NCI-H1930 (cell line): ENCODE measurements at places on chromosomes 6 and 20.

DNA sequence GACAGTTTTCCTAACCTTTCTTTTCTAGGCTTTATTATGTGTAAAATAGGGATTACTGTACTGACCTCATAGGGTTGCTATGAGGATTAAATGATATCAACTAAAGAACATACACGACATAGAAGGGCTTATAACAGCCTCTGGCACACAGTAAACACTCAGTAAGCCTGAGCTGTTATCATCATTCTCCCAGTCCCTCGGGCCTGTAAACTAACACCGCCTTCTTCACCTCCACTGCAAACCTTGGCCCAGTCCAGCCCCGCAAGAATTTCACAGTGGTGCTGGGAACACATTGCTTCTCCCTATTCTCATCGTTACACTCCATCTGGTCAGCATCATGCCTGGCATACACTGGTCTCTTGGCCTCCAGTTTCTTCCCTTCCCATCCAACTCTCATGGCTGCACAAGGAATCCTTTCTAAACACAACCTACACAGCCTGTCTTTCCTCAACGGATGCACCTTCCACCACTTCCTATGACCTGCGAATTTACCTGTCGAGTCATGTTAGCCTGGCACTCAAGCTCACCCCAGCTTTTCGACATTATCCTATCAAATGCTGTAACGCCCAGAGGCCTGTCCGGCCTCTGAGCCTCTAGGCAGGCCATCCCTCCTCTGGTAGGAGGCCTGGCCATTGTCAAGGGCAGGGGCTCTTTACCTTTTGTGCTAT, 92.1 kb downstream of the FYN start:
- DNase-seq: no peak

DNA sequence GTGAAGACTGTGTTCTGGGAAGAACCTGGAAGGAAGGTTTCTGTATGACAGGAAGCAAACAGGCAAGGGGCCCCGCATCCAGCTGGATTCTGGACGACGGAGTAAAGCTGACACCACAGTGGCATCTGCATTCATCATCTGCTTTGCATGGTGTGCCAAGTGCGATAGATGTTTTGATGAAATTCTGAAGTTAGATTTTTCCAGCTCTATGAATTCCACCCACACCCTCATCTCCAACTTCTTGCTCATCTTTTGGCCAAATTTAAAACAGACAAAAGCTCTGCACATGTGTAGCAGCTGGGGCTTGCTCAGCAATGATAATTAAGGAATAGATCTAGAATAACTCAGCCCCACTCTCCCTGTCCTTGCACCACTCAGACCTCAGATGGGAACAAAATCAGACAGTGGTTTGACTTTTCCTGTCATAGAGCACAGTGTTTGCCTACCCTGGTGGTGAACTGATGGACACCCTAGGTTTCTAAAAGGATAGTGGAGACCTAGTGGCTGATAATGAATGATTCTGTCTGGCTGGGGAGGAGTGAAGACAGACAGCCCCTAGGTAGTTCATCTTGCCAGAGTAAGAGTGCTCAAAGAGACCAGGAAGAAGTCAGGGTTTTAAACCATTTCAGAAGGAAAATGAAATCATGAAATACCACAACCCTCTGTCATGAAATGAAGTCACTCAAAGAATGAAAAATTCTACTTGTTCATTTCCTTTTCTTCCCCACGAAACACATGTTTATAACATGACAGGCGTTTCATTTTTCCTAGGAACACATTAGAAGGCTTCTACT, 85.8 kb downstream of the BCAS1 start:
- DNase-seq: no peak

GRCh38 chr6:79453558-79454042, 83.6 kb downstream of the LCA5 start:
- no peak for DNase-seq

GRCh38 chr20:16208443-16208842, 364.8 kb downstream of the KIF16B start:
- DNase-seq: no peak

- DNase-seq: no peak
Measured at GRCh38 chr6:163260111-163260895, 154.2 kb upstream of the QKI start.

- DNase-seq: no peak
Measured at GRCh38 chr6:113734982-113735381, 122.2 kb upstream of the MARCKS start.
